ENCODE measurements at places on chromosomes 2 and 18.

GRCh38 chr2:181656450-181657291, at the start of gene CERKL:
Gene CERKL (minus strand): TSS chr2:181657105. CDS start chr2:181657006, 99 bp downstream.
- no peak for DNase-seq

- no peak for DNase-seq
These were observed 32.0 kb upstream of the INHBB start for GRCh38 chr2:120313695-120314615.

DNA sequence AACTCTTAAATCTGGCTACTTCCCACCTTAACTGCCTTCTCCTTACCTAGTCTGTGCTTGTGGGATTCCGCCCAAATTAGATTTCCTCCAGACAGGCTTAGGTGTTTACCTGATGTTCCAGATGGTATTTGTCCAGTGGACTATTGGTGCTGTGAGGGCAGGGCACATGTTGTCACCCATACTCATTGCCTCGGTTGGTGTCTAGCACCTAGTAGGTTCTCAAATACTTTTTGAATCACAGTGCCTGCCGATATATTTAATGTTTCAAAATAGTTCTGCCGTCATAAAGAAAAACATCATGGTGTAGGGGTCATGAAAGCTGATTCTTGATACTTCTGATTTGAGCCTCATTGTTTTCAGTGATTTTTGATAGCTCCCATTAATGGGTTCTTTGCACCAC, 1.1 kb downstream of the SEPTIN2 start:
- DNase-seq, result no peak

- DNase-seq, result no peak
These were observed 157.1 kb downstream of the FTCDNL1 start for GRCh38 chr2:199693861-199694260.

DNA sequence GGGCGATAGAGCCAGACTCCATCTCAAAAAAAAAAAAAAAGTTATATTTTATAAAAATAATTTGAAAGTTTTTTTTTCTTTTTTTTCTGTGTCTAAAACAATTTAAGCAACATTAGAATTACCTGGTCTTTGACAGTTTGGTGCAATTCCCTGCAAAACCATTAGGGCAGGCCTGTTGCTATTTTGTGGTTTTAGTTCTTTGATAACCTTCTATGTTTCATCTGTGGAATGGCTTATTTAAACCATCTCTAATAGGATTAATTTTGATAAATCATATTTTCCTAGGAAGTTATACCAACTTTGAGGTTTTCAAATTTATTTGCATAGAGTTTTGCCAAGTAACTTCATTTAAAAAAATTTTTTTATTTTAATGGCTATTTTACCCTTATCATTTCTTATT, 141.2 kb upstream of the TWIST2 start:
- DNase-seq, result no peak

GRCh38 chr2:28338046-28338817, 54.4 kb upstream of the FOSL2 start:
- no peak for DNase-seq

- DNase-seq, result no peak
These were observed 309.9 kb downstream of the NDUFA10 start for GRCh38 chr2:239715202-239715601.
